Ovary (tissue), 10 donors: ENCODE measurements at places on chromosomes 12 and 14. TPM values are rescaled to one million over a fixed set of nuclear protein-coding genes. Genes with fewer than 3 reads are reported as not detected.

DNA sequence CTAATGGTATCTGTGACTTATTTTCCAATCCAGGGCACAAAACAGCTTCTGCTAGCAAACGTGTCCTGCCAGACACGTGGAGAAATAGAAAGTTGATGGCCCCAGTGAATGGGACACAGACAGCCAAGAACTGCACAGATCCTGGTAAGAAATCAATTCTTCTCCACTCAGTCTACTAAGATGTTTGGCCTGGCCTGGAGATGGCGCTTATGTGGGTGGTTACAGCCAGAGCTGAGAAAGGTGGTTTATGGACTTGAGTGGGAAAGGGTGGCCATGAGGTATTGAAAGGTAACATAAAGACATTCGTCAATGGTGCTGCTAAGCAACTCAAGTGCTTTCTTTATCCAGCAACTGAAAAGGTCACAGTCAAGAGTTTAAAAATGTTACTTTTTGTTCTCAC, 2.9 kb downstream of the SLC24A4 start:
- no peak overlapping the region for H3K27ac ChIP-seq
- H3K36me3 ChIP-seq, result no peaks in the 10 kb centered on the region
- no peaks in the 10 kb centered on the region for H3K4me1 ChIP-seq
- H3K27me3 ChIP-seq, result no peaks in the 10 kb centered on the region
- no peak for DNase-seq
- H3K4me3 ChIP-seq, result no peak overlapping the region

DNA sequence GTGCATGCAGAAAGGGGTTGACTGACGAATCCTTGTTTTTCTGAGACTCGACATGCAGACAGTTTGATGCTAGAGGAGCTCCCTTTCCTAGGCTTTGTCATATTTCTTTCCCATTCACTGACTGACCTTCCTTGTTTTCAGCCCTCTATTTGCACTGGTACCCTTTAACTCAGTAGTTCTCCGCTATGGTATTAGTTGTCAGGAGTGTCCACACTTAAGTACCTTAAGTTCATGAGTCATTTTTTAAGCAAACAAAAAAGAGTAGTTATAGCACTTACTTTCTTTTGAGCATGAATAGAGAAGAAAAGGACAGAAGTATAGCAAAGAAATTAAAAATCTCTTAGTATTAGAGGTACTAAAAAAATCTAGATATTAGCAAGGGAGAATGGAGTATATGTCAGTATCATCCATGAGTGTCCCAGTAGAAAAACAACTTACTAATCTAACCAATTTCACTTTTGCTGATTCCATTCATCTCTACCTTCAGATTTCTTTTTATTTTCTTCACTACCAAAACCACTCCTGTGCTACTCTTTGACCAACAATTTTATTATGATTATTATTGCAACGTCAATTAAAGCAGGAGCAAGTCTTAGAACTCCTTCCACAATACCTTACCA, 8.3 kb downstream of the ATP2B1 start:
- no peaks in the 10 kb centered on the region for H3K36me3 ChIP-seq
- H3K4me3 ChIP-seq, result no peak overlapping the region
- no peak for DNase-seq
- H3K27me3 ChIP-seq, result no peaks in the 10 kb centered on the region
- H3K27ac ChIP-seq, result no peak overlapping the region

GRCh38 chr12:8493084-8493483, 20.2 kb upstream of the CLEC4D start:
- H3K27ac ChIP-seq, result no peak overlapping the region
- H3K27me3 ChIP-seq, result no peaks in the 10 kb centered on the region
- DNase-seq, result no peak
- H3K4me3 ChIP-seq, result no peak overlapping the region

DNA sequence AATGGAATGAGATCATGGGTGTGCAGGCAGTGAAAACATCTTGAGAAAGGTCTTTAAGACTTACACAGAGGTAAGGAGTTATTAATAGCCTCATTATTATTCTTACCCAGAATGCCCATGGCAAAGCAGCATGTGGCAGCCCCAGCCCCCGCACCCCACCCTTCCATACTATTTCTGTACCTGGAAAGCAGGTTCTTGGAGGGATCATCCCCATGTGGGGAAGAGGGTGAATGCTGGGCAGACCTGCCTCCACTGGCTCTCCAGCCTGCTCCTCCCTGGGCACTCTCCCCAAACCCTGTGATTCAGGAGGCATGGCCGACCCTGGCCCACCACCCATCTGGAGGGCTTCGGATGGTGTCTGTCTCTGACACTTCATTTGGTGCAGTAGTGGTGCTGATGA, 28.3 kb downstream of the NPC2 start:
- no peak for DNase-seq
- H3K4me1 ChIP-seq, result no peaks in the 10 kb centered on the region
- no peak overlapping the region for H3K4me3 ChIP-seq
- no peaks in the 10 kb centered on the region for H3K36me3 ChIP-seq
- no peak overlapping the region for H3K27ac ChIP-seq
- H3K27me3 ChIP-seq, result no peaks in the 10 kb centered on the region

Gene CLEC4D
- total RNA-seq, result 0.15 TPM

DNA sequence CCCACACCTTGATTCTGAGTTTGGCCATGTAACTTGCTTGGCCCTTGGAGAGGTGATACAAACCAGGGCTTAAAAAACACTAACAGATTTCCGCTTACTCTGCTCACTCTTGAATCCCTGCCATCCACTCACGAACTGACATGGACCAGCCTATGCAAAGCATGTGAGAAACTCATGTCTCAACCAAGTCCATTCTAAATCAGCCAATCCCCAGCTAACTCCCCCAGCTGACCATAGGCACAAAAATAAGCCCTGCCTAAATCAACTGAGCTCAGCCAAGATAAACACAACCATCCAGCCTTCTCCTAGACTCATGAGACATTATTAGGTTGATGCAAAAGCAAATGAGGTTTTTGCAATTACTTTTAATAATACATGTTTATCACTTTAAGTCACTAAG, 353.9 kb upstream of the TBX3 start:
- DNase-seq, result no peak
- H3K4me1 ChIP-seq, result no peaks in the 10 kb centered on the region
- no peaks in the 10 kb centered on the region for H3K27me3 ChIP-seq
- no peak overlapping the region for H3K4me3 ChIP-seq

Gene TAS2R42
- not detected for total RNA-seq

GRCh38 chr12:55737581-55738122, 5.3 kb upstream of the GDF11 start:
- DNase-seq, result no peak
- H3K4me3 ChIP-seq, result no peak overlapping the region
- H3K27ac ChIP-seq, result peak overlapping the region; percentile 75
- H3K36me3 ChIP-seq, result no peaks in the 10 kb centered on the region

DNA sequence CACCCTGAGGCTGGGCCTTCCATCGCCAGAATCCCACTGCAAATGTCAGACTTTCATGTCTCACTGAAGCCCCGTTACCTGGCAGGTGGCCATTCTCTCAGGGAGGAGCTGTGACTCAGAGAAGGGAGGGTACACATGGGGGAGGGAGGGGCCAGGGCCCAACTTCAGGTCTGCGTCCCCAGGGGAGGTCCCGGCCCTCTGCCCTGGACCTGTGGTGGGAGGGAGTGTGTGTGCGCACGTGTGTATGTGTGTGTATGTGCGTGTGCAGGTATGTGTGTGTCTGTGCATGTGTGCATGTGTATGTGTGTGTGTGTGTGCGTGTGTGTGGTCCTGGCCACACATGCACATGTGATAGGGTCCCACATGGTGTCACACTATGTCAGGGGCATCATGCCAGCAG, 50.9 kb downstream of the MVK start:
- no peaks in the 10 kb centered on the region for H3K27me3 ChIP-seq
- H3K4me1 ChIP-seq, result peaks cover 1% of the 10 kb centered on the region
- no peak overlapping the region for H3K27ac ChIP-seq
- no peaks in the 10 kb centered on the region for H3K36me3 ChIP-seq
- H3K4me3 ChIP-seq, result no peak overlapping the region

- H3K36me3 ChIP-seq, result no peaks in the 10 kb centered on the region
- H3K4me1 ChIP-seq, result peaks cover 24% of the 10 kb centered on the region
- H3K27me3 ChIP-seq, result no peaks in the 10 kb centered on the region
- no peak overlapping the region for H3K4me3 ChIP-seq
- peak overlapping the region; percentile 59 for H3K27ac ChIP-seq
- DNase-seq, result peak; percentile 47
Observed at GRCh38 chr14:50335389-50335788, 23.3 kb downstream of the DMAC2L start.

Gene COL2A1
- not detected for total RNA-seq

DNA sequence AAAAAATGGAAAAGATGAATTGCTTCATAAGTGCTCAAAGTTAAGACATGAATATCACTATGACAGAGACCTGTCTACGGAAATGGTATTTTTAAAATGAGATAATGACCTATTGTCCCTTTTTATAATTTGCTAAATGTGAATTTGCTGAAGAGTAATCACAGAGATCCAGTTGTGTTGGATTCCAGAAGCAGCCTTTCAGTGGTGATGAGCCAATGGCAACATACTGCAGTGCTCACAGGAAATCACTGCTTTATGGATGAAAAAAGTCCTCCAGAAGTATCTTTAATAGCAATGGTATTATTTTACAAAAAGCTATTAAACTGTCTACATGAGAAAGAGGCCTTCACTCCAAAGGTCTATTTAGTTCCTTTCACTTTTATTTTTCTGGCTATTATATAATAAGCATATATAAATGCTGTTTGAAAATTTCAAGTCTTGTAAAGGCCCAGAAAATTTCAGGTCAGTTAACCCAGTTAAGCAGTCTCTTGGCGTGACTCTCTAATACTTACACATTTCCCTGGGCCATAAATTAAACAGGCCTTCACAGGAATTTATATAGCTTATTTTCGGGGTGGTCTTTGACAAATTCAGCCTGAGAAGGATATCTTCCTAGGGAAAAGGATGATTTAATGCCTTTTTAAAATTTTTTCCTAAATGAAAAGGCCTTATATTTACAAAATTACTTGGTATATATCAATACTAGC, 55.4 kb downstream of the KCNJ8 start:
- no peak overlapping the region for H3K27ac ChIP-seq
- H3K4me1 ChIP-seq, result no peaks in the 10 kb centered on the region
- H3K4me3 ChIP-seq, result no peak overlapping the region
- H3K36me3 ChIP-seq, result no peaks in the 10 kb centered on the region
- DNase-seq, result no peak

- no peak overlapping the region for H3K4me3 ChIP-seq
- no peaks in the 10 kb centered on the region for H3K27me3 ChIP-seq
- H3K27ac ChIP-seq, result no peak overlapping the region
- H3K4me1 ChIP-seq, result no peaks in the 10 kb centered on the region
- H3K36me3 ChIP-seq, result no peaks in the 10 kb centered on the region
Observed at GRCh38 chr12:10220398-10221077, 7.9 kb downstream of the GABARAPL1 start.

Gene ADAM20
- total RNA-seq, result 1.4 TPM

Gene KRT82
- not detected for total RNA-seq

DNA sequence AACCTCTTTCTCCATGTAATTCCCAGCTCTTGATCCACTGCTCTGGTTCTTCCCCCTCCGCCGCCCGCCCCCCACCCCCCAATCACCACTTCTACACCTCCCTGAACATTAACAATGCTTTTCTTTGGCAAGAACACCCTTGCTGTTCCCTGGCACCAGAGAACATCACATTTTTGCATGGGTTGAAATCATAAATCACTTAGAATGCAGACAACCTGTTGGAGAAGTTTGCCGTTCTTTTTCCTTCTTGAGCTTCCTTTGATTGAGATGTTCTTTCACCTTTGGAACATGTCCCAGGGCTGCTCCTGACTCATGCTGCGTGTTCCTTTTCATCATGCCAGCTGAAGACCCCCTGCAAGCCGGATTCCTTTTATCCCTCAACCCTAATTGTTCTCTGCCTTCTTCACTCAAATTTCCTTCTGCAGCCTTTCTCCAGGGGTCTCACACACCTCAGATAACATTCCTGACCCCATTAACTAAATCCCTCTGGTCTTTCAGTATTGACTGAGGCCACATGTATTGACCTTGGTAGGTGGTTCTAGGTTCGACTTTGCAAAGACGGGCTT, 294.1 kb upstream of the TMPO start:
- no peaks in the 10 kb centered on the region for H3K36me3 ChIP-seq
- no peaks in the 10 kb centered on the region for H3K27me3 ChIP-seq
- no peak overlapping the region for H3K27ac ChIP-seq
- H3K4me3 ChIP-seq, result no peak overlapping the region
